ENCODE measurements at places on chromosomes 3 and 15.

DNA sequence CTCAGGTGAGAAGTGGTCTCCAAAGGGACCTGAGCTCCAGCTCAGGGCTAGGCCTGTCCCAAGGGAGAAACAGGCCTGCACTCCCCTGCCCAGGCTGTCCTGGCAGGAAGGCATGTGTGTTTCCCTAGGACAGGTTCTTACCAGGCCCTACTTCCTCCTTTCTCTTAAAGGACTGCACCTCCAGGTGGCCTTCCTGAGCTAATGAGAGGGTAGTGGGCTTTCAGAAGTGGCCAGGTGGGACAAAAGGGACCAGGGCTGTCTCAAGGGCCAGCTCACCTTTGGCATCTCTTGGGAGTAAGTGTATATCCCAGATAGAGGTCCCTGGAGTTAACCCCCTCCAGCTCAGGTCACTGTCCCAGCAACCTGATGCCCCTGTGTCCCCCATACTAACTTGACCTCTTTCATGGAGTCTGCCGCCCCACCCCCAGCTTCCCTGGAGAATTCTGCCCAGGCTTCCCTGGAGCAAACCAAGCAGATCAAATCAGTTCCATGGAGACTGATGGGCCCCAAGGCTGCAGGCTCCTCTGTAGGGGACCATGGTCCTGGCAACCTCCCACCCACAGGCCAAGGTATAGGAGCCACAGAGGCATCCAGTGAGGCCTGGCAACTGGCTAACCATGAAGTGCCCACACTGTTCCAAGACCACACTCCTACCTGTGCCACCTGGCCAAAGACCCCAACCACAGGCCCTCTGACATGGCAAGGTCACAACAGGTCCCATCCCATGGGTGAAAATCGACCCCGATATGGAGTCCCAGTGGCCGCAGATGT, 67.6 kb downstream of the ZNF445 start:
- H3K4me1 ChIP-seq, result peaks cover 2% of the 10 kb centered on the region
- DNase-seq, result no peak
- peaks cover 3% of the 10 kb centered on the region for H3K27me3 ChIP-seq
- H3K4me3 ChIP-seq, result no peak overlapping the region
- H3K27ac ChIP-seq, result no peak overlapping the region

DNA sequence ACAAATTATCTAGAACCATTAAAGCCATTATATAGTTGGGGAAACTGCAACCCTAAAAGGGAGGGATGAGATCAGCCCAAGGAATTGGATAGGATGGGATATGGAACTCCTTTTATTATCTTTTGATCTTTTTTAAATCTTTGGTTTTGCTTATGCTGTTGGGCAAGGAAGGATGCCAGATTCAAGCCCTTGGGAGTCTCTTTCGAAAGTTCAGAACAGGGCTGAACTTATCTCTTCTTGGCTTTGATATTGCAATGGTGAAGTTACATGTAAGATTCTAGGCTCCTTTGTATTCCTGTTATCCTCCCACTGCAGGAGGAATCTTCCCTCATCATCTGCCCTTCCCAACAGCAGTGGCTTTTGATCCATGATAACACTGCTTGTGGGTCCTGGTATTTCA, 10.0 kb upstream of the SLC22A13 start:
- H3K27me3 ChIP-seq, result no peaks in the 10 kb centered on the region
- H3K36me3 ChIP-seq, result peaks cover 24% of the 10 kb centered on the region
- no peak for DNase-seq
- H3K4me1 ChIP-seq, result no peaks in the 10 kb centered on the region
- no peak overlapping the region for H3K27ac ChIP-seq

DNA sequence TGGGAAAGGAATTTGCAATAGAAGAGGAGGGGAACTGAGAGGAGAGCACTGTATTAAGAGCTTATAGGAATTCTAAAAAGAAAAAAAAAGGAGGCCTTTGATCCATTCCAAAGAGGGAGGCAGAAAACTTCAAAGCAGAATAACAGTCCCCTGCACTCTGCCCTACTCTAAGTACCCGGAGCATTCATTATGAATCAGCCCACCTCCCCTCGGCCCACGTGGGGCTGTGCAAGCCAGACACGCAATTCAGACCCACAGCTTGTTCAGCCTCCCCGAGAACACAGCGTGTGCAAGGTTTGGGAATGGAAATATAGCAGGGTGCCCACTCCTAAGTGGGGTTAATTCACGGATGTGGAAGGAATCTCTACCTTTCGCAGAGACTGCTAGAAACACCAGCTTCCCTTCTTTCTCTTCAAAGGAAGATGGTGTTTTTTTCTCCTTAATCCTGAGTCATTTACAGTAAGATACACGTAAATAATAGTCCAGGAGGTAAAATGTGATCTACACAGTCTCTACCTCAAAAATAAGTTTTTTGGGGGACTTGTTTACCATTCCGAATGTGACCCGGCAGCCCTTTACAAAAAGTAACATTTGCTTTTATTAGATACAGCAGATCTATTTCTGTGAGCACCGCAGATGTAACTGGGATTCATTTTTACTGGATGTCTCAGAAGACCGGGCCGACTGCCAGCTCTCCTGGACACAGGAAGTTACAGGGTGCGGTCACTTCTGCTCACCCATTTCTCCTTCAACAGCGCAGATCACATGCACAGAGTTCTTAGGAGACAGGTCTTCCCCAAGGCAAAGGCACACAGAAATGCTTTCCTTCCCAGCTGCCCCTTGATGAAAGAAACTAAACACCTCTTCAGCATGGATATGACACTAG, 768.5 kb upstream of the CFAP20DC start:
- peaks cover 10% of the 10 kb centered on the region for H3K4me1 ChIP-seq
- no peak overlapping the region for H3K27ac ChIP-seq
- H3K36me3 ChIP-seq, result no peaks in the 10 kb centered on the region
- no peak overlapping the region for H3K4me3 ChIP-seq
- no peak for DNase-seq
- peaks cover 3% of the 10 kb centered on the region for H3K27me3 ChIP-seq

- H3K4me3 ChIP-seq, result no peak overlapping the region
- no peak for DNase-seq
- H3K36me3 ChIP-seq, result no peaks in the 10 kb centered on the region
These were observed 41.4 kb downstream of the CHSY1 start for GRCh38 chr15:101210466-101210865.

DNA sequence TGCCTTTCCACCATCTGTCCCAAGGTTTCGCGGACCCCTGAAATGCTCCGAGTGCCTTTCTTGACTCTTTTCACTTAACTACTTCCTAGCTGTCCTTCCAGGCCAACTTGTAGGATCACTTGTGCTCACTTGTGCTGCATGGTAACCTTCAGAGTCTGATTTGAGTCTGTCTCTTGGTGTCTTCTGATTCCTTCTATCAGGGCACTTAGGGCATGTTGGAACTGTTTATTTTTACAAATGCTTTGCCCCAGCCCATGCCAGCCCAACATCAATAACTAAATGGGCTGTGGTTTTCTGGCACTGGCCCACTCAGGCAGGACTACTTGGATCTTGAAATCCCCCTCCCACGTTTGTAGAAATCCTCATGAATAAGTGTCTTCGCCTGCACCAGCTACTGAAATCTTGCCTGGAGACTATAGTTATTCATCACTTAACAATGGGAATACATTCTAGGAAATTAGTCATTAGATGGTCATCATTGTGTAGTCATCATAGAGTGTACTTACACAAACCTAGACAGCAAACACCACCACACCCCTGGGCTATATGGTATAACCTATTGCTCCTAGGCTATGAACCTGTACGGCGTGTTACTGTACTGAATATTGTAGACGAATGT, 123.1 kb upstream of the STRIT1 start:
- H3K27ac ChIP-seq, result no peak overlapping the region
- H3K4me3 ChIP-seq, result no peak overlapping the region
- H3K36me3 ChIP-seq, result no peaks in the 10 kb centered on the region

DNA sequence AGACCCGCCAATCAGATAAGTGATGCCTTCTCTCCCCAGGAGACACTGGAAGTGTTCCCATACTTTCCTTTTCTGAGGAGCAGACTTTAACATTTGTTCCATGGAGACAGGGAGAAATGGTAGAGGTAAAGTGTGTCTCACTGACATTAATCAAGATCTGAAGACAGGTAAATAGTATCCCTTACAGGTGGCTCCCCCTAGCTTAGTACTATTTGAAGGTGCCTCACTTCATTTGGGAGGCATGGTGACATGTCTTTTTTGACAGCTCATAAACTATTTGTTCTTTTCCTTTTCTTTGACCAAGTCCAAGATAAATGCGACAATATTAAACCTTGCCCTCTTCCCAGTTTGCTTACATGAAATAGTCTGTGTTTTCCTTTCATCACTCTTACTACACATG, 485.6 kb upstream of the IL12A start:
- H3K36me3 ChIP-seq, result no peaks in the 10 kb centered on the region
- no peaks in the 10 kb centered on the region for H3K27me3 ChIP-seq
- DNase-seq, result no peak
- H3K4me1 ChIP-seq, result peaks cover under 1% of the 10 kb centered on the region
- H3K27ac ChIP-seq, result no peak overlapping the region
- no peak overlapping the region for H3K4me3 ChIP-seq

DNA sequence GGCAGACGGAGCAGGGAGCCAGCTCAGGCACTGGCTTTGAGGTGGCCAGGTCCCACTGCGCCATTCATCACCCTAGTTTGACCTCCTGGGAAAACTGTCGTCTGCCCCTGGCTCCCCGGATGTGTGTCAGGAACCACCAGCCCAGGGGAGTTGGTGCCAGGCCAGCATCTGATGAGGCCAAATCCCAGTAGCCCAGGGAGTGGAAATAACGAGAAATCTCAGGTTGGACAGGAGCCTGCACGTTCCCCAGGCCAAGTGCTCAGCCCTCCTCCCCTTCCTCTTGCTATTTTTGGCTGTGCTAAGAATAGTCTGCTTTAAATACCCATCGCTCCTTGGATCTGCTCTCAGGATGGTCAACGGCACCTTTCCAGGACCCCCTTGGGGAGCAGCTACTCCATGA, 93.1 kb upstream of the RPL32 start:
- peaks cover 8% of the 10 kb centered on the region for H3K36me3 ChIP-seq
- no peak overlapping the region for H3K4me3 ChIP-seq
- peaks cover 9% of the 10 kb centered on the region for H3K27me3 ChIP-seq
- H3K27ac ChIP-seq, result no peak overlapping the region

DNA sequence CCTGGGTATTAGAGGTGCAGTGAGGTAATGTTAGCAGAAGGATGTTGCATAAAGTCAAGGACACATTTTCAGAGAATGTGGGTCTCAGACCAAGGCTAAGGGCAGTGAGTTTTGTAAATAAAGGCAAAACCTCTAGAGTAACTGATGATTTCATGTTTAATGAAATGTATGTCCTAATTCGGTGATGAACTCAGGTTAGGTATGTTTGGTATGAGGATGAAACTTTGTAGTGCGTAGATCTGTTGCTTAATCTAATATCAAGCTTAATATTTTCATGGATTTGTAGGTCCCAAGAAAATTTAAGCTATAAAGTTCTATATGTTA, 3.6 kb downstream of the USP50 start:
- no peaks in the 10 kb centered on the region for H3K36me3 ChIP-seq
- peaks cover 6% of the 10 kb centered on the region for H3K4me1 ChIP-seq
- H3K4me3 ChIP-seq, result no peak overlapping the region
- H3K27ac ChIP-seq, result no peak overlapping the region

DNA sequence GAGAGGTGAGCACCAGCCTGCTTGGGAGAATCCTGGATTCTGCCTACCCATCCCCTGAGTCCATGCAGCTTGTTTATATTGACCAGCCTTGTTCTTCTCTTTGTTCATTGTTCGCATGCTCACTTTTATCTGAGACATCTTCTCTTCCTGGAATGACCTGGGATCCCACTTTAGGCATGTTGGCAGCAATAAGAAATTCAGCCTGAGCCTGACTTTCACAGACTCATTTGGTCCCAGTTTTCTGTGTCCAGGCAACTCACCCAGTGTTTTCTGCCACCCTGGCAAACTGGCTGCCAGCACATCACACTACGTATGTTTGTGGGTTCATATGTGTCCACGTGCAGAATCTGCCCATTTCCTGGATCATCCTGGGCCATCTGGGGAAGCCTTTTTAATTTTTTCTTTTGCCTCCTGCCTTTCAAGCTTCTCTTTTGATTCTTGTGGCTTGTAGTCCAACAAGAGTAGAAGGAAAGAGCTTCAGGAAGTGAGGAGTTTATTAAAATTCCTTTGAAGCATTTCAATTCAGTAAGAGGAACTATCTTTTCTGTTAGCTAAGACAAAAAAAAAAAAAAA, 199.9 kb downstream of the FNDC3B start:
- DNase-seq, result no peak
- H3K27me3 ChIP-seq, result peaks cover 7% of the 10 kb centered on the region
- peak overlapping the region; percentile 50 for H3K27ac ChIP-seq
- peaks cover 22% of the 10 kb centered on the region for H3K4me1 ChIP-seq
- H3K36me3 ChIP-seq, result peaks cover 53% of the 10 kb centered on the region

- no peaks in the 10 kb centered on the region for H3K27me3 ChIP-seq
- H3K36me3 ChIP-seq, result no peaks in the 10 kb centered on the region
- H3K27ac ChIP-seq, result no peak overlapping the region
- DNase-seq, result no peak
- H3K4me1 ChIP-seq, result peaks cover 2% of the 10 kb centered on the region
- no peak overlapping the region for H3K4me3 ChIP-seq
These were observed 72.7 kb downstream of the ZNF621 start for GRCh38 chr3:40597441-40597840.

GRCh38 chr15:59165726-59166125, 40.9 kb upstream of the LDHAL6B start:
- peaks cover 42% of the 10 kb centered on the region for H3K4me1 ChIP-seq
- H3K27me3 ChIP-seq, result peaks cover 2% of the 10 kb centered on the region
- DNase-seq, result no peak
- H3K36me3 ChIP-seq, result peaks cover 29% of the 10 kb centered on the region
- H3K27ac ChIP-seq, result peak overlapping the region; percentile 80

DNA sequence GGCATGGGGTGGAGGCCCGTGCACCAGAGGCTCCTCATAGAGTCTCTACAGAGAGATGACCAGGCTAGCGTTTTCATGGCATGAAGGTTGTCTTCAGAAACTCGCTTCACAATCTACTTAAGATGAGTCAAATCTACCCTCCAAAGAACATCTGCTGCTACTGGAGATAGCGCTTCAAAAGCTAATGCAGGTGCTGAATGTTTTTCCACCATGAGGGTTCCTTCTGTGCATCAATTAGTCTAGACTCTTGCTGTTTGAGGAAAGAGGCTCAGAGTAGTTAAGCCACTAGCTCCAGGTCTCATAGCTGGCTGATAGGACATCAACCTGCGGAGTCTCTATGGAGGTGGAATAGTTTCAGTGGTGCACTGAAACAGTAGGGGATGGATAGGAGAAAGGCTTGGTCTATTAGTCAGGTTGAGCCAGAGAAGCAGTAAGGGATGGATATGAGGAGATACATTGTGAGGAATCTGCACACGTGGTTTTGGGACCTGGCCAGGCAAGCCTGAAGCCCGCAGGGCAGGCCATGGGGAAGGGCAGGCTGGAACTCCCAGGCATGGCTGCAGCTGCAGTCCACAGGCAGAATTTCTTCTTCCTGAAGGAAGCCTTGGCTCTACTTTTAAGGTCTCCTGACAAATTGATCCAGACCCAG, 117.5 kb downstream of the APBA2 start:
- DNase-seq, result no peak
- H3K27ac ChIP-seq, result no peak overlapping the region
- no peak overlapping the region for H3K4me3 ChIP-seq
- no peaks in the 10 kb centered on the region for H3K4me1 ChIP-seq

GRCh38 chr3:37291275-37291700, 116.9 kb upstream of the LRRFIP2 start:
- H3K27ac ChIP-seq, result no peak overlapping the region
- peaks cover 8% of the 10 kb centered on the region for H3K36me3 ChIP-seq
- H3K4me3 ChIP-seq, result no peak overlapping the region
- no peaks in the 10 kb centered on the region for H3K27me3 ChIP-seq
- no peak for DNase-seq

Measured in endothelial cell (in vitro differentiated cells).